ENCODE measurements at places on chromosomes 13 and 19.
A peak's percentile ranks its signal among the peaks of the same experiment; 100 is the strongest.

DNA sequence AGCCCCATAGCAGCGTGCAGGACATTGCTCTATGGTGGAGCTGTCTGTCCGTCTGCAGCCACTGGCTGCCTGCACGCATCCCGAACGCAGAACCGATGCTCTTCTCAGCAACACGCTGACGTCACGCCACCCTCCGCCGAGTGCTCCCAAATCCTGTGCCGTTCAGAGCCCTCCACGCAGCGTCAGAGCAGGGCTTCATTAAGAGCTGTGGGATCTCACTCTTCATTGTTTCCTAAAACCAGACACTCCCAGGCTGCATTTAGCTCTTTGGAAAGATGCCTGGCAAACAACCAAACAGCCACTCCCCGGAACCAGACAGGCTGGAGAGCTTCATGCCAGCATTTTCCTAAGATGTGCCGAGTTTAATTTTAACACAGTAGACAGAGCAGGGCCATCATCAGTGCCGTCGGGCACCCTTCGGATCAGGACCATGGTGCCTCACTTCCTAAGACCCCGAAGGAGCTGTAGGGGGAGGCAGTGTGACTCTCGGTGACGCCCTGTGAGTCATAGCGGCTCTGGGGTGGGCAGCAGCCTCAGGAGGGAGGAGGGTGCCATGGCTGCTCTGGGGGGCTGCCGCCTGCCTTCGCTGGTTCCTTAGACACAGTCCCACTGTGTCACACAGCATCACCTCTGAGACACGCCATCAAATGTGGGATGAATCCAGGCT, 131.5 kb upstream of the MCF2L start:
- no peak for DNase-seq

- DNase-seq: no peak
Measured at GRCh38 chr19:48779636-48780035, 24.3 kb downstream of the FGF21 start.

- no peak for DNase-seq
Measured at GRCh38 chr19:45528744-45529419, 21.6 kb downstream of the VASP start.

DNA sequence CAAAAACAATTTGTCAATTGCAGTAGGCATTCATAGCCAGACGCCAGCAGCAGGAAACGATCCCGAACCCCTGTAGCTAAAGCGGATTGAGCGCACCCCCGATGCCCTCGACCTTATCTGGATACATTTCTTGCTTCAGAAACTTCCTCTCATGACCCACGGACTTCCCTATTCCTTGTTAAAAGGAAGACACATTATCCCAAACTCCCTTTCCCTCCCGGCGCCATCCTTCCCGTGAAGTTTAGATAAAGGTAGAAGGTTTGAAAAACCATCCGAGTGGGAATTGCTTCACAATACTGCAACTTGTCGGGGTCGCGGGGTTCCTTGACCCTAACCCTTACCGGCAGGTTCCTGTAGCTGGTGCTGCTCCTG, 977 bp downstream of the PCDH20 start:
- DNase-seq: no peak

DNA sequence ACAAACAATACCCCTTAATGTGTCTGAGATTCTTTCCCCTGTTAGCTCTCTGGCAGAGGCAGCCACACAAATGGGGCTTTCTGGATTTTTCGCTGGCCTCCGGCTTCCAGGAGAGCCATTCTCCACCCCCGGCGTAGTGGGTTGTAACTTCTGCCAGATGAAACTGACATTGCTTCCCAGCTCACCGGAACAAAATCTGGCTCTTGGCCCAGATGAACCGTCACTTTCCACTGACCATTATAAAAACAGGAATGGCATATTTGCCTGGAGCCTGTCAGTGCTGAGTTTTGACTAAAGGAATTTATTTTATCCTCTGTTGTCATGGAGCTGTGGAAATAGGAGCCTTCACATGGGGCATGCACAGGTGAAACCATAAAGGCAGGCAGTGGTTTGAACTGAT, 120.6 kb upstream of the GPR12 start:
- DNase-seq: no peak

- DNase-seq: no peak
Measured at GRCh38 chr13:63843766-63844699, 2428.4 kb upstream of the PCDH20 start.

GRCh38 chr13:20769091-20769490, 4.7 kb downstream of the EEF1AKMT1 start:
- no peak for DNase-seq

GRCh38 chr19:35911173-35911572, 3.1 kb upstream of the TYROBP start:
- no peak for DNase-seq

- DNase-seq: no peak
Measured at GRCh38 chr13:51342706-51343105, 3.2 kb downstream of the SERPINE3 start.

- no peak for DNase-seq
Measured at GRCh38 chr19:47507012-47507411, 7.9 kb downstream of the NAPA start.

GRCh38 chr19:8655340-8655709, 24.9 kb downstream of the NFILZ start:
- DNase-seq: peak; percentile 12

Data from activated CD4-positive, alpha-beta T cell treated with anti-CD3 and anti-CD28 coated beads, Interleukin-2, amount 50 U/mL, for 4 hours (primary cell).